Mesenteric fat pad (tissue), 1 donor: ENCODE measurements at places on chromosomes 11 and 22.

DNA sequence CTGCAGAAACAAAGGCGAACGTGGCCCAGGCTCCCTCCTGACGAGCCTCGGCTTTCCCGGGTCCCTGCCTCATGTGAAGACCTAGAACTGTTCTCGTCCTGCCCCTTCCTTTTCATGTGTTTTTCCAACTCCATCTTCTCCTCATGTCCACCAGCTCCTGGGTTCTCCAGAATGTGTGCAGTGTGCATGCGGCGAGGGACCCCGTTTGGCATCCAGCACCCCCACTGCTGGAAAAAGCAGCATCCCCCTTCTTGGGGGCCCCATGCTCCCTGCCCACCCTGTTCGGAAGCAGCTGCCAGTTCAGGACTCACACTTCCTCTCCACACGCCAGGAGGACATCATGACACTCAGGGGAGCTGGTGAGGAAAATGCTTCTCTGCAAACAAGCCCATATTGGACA, 313.5 kb downstream of the BRD1 start:
- peak; percentile 83 for DNase-seq

- DNase-seq: no peak
Observed at GRCh38 chr11:98300719-98301118, 720.0 kb upstream of the CNTN5 start.

- no peak for DNase-seq
Observed at GRCh38 chr11:126312961-126313360, 9.1 kb downstream of the DCPS start.

DNA sequence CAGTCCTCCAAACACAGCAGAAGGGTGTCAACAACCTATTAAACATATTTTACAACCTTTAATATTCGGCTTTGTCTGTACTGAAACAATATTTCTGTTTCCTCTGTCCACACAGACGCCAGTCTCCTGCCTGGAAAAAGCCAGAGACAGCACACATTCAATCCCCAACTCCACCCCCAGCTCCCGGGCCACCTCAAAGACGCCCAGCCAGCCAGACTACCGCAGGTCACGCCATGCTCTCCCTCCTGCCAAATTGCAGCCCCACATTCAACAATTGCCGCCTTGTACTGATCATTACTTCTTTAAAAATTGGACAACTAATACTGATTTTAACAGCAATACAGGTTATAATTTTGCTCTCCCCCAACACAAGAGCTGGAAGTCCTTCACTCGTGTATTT, 1.2 kb downstream of the SERGEF start:
- DNase-seq: no peak

DNA sequence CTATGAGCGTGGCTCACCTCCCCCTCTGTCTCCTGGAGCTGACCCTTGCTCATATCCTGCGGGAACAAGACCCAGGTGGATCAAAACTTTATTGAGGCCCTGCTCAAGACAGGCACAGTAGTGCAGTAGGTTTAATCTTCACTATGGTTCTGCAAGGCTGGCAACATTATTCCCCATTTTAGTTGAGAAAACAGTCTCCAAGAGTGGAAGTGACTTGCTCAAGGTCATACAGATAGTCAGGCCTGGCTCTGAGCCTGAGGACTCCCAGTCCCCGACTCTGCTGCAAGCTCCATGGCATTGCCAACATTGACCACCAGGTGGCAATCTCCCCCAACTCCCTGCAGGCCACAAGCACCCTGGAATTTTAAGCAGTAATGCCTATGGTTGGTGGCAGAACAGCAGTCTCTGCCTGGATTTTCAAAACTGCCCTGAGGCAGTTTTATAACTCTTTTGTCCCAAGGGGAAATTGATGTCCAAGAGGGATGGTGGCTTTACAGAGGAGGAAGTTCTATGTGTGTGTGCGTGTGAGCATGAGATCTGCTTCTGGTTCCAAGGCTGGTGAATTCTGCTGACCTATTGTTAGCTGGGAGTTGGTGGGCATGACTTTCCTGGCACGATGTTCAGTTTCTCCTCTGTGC, 34.1 kb downstream of the NEU3 start:
- no peak for DNase-seq

DNA sequence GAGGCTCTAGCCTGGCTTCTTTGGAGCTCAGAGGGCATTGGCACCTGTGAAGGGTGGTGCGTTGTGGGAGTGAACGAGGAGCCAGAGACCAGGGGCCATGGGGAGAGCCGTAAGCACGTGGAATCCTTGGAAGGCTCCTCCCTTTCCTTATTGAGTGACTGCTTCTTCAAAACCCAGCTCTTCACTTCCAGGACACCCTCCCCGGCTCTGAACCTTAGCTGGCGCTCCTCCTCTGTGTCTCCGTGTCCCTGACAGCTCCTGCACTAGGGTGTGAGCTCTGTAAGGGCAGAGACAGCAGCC, 26.3 kb downstream of the POLR3H start:
- no peak for DNase-seq

GRCh38 chr11:129440028-129440713, 64.5 kb downstream of the BARX2 start:
- DNase-seq: no peak

- DNase-seq: no peak
Observed at GRCh38 chr11:62732830-62733229, 4.5 kb downstream of the TTC9C start.

- no peak for DNase-seq
Observed at GRCh38 chr11:24122291-24122690, 374.6 kb upstream of the LUZP2 start.

DNA sequence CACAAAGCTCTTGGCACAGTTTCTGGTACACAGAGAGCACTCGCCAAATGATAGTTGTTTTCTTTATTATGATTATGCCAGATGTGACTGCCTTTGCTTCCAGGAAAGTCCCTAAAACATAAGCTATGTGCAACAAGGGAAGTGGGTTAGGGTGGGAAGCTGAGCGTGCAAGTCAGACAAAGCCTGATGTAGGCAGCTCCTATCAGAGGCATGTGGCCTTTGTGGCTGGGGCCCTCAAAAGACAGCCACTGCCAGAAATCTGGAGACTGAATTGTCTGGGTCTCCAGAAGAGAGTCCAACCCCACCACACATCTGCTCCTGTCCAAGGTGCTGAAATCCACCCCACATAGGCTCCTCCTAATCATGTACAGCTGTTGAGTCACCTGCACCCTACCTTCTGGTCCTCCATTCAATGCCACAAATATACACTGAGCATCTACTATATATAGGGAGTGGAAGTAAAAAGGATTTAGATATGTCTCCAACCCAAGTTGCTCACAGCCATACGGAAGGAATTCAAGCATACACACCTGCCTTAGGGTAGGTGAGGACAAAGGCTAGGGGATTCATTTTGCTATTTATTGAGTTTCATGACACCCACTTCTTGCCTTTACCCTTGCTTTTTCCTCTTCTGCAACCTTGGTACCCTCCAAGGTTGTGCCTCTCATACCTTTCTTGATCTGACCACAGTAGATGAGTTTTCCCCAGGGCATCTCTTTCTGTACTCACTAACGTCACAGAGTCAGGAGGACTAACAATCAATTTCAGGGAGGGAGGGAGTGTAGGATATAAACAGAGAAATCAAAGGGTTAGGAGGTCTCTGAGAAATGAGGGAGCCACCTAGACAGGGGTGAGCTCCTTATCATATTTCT, 12.4 kb downstream of the SEC14L3 start:
- no peak for DNase-seq

GRCh38 chr11:100939571-100939970, 190.0 kb downstream of the PGR start:
- no peak for DNase-seq

DNA sequence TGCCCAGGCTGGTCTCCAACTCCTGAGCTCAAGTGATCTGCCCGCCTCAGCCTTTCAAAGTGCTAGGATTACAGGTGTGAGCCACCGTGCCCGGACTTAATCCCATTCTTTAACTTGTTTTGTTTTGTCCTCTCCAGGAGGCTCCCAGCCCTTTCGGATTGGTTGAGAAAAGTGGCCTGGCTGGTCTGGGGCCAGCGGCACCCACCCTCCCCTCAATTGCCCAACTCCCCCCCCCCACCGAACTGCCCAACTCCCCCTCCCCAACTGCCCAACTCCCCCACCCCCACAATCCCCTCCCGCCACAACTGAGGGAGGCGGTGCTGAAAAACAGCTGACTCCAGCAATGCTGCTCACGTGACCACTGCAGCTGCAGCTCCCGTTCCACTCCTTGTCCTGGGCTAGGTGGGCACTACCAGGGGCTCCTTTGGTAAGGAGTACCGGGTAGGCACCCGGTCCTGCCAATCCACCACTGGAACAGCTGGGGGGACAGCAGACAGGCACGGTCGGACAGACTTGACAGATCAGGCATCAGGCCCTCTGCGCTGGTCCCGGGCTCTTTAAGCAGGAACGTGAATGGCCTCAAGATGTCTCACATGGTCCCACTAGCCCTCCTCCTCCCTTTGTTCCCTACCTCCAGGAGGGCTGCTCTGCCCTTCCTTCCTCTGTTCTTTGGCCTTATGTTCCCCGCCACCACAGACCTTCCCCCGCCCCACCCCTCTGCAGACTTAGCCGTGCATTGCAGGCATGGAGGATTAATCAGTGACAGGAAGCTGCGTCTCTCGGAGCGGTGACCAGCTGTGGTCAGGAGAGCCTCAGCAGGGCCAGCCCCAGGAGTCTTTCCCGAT, at the start of gene TCN2:
TSS of gene TCN2 (plus strand) at position 720 of the 845 bp plus-strand sequence. CDS start 158 bp downstream, outside the sequence.
- no peak for DNase-seq

DNA sequence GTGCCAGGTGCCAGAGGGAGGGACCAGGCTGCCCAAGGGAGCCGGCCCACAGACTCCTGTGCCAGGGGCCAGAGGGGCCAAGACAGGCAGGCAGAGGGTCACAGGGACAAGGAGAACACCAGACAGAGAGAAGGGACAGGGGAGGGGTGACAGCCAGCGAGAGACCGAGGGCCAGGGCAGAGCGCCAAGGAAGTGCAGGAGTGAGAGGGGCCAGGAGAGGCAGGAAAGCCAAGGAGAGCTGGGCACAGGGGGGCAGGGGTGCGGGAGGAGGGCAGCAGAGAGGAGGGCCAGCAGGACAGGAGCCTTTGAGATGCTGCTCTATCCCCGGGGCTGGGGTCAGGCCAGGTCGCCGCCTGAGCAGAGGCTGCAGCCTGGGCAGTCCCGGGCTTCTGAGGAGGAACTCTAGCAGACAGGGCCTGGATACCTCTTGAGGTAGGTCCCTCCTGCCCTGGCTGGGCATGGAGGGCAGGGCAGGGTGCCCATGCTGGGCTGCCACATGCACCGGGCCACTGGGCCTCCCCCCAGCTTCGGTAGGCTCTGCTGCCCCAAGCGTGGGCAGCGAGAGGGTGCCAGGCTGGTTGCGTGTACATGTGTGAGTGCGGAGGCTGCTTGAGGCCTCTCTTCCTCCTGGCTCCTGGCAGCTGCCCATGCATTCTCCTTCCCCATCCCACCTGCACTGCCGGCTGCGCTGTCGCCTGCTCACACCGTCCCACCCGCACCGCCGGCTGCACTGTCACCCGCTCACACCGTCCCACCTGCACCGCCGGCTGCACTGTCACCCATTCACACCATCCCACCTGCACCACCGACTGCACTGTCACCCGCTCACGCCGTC, 12.2 kb downstream of the LSP1 start:
- no peak for DNase-seq

- DNase-seq: no peak
Observed at GRCh38 chr22:22817468-22818201, 70.0 kb upstream of the IGLL5 start.

DNA sequence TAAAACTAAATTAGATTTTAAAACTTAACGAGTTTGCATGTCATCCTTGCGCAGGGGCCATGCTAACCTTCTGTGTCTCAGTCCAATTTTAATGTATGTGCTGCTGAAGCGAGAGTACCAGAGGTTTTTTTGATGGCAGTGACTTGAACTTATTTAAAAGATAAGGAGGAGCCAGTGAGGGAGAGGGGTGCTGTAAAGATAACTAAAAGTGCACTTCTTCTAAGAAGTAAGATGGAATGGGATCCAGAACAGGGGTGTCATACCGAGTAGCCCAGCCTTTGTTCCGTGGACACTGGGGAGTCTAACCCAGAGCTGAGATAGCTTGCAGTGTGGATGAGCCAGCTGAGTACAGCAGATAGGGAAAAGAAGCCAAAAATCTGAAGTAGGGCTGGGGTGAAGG, 10.6 kb downstream of the LIMK2 start:
- no peak for DNase-seq

- no peak for DNase-seq
Observed at GRCh38 chr11:118265954-118266353, 1.9 kb upstream of the MPZL2 start.

GRCh38 chr11:75263944-75264349, 23.4 kb downstream of the TPBGL start:
- DNase-seq: no peak

- no peak for DNase-seq
Observed at GRCh38 chr11:88478136-88478815, 140.7 kb upstream of the CTSC start.

DNA sequence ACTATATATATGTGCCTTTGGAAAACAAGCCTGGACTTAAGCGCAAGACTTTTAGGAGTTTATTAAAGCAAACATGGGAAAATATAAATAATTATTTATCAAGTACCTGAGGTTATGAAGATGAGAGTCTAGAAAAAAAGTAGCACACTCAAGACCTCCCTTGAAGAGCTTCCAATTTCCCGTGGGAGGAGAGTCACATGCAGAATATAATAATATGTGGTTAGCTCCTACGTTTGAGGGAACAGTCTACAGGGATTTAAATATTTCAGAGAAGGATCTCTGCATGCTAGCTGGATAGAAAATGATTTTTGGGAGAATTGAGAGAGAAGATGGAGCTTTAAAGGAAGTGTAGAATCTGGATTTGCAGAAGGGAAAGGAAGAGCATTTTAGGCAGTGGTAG, 183.8 kb downstream of the SWAP70 start:
- no peak for DNase-seq

DNA sequence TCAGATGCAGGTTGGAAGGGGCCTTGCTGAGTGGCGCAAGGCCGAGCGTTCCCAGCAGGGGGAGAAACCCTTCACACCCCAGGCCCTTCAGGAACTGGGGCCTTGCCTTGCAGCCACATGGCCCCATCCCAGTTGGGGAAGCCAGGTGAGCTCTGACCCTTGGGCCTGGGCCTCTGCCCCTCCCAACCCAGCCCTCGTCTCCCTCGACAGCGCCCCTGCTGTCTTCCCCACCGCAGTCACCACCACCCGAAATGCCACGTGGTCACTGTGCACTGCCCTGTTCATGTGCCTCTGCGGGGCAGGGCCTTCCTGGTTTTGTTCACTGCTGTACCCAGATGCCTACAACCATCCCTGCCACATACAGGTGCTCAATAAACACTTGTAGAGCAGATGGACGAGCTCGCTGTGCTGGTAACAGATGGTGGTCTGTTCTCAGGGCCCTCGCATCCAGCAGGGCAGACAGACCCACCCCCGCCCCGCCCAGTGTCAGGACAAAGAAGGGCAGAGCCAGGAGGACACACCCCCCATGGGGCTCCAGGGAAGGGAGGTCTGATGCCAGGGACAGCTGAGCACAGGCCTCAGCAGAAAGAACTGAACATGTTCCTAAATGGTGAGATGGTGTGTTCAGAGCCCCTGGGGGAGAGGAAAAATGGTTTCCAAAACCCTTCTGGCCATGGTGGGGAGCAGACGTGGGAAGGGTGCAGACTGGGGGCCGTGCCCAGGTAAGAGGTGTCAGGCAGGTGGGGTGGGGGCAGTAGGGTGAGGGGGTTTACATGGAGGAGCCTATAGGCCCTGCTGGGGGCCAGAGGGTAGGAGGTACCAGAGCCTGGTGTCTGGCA, 3.7 kb downstream of the POLR2L start:
- no peak for DNase-seq
